ENCODE measurements at places on chromosomes 12 and 14.
A peak's percentile ranks its signal among the peaks of the same experiment; 100 is the strongest.

- peak; percentile 92 for DNase-seq
Measured at GRCh38 chr12:2893007-2893406, 2.3 kb downstream of the TULP3 start.

DNA sequence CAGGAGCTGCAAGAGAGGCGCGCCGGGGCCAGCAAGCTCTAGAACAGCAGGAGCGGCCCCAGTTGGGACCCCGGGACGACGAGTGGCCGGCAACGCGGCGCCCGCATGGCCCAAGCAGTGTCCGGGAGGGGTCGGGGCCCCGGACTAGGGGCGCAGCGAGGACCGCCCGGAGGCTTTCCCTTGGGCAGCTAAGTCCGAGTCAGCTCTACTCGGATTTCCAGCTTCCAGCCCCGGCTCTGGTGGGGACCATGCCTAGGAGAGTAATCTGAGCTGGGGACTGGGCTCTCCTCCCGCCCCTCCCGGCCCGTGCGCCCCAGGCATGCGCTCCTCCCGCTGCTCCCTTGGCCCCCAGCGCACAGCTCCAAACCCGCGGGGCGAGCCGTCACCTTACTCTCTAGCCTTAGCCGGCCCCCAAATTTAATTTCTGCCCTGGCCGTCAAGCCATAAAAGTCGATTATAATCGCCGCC lies 41.6 kb upstream of the CAPRIN2 start:
- peak; percentile 75 for DNase-seq

DNA sequence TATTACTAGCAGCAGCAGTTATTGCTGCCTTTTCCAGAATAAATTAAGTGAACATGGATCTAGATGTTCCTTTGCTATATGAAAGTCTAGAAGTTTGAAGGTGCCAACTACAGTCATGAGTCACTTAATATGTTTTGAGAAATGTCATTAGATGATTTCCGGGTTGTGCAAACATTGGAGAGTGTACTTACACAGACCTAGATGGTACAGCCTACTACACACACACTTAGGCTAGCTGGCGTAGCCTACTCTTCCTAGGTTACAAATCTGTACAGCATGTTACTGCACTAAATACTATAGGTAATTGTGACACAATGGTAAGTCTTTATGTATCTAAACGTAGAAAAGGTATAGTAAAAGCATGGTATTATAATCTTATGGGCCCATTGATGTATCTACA lies 368.1 kb downstream of the PDZRN4 start:
- DNase-seq: no peak

DNA sequence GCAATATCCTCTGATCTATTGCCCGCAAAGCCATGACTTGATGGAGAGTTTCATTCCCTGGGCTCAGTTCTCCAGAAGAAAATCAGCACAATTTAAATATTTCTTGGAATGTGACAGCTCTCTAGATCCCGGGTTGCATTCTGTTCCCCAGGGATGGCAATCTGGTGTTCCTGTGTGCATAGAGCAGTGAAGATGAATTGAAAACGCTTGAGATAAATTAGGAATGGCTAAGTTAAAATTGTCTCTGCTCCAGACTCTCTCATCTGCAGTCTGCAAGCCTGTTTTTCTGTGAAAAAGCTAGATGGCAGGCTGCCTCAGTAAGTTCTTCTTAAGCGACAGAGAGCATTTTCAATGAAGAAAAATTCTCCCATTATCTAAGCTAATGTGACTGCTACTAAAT lies 582.5 kb upstream of the MGAT4C start:
- no peak for DNase-seq

- no peak for DNase-seq
Measured at GRCh38 chr14:99270458-99271220, 1.4 kb downstream of the BCL11B start.

DNA sequence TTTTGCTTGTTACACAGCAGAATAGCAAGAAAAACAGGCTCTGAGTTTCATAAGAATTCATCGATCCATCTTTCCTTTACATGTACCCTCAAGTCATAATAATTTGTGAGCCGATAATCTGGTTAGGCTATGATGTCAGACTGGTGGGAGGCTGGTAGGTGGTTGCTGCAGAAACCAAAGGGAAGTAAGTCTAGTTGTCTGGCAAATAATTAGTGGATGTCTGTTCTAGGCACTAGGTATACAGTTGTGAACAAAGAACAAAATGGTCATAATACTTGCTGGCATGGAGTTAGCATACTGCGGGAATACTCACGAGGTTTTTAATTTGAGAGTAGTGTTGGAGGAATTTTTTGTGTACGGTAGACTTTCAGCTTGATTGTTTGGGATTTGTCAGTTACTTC lies 8.8 kb downstream of the SUSD6 start:
- DNase-seq: no peak

DNA sequence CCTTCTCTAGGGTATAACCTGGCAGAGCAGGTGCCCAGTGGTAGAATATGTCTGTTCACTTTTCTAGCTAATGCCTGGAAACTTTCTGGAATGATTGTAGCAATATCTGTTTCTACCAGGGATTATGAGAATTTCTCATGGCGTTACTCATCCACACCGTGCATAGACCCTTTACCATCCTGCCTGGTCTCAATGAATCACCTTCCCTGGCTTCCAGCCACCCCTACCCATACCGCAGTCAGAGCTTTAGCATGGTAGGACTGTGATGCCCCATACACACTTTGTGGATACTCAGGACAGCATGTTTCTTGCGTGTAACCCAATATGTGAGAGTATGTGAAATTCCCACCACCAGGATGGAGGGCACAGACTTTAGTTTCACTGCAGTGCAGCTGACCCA lies 45.4 kb downstream of the TUNAR start:
- no peak for DNase-seq

DNA sequence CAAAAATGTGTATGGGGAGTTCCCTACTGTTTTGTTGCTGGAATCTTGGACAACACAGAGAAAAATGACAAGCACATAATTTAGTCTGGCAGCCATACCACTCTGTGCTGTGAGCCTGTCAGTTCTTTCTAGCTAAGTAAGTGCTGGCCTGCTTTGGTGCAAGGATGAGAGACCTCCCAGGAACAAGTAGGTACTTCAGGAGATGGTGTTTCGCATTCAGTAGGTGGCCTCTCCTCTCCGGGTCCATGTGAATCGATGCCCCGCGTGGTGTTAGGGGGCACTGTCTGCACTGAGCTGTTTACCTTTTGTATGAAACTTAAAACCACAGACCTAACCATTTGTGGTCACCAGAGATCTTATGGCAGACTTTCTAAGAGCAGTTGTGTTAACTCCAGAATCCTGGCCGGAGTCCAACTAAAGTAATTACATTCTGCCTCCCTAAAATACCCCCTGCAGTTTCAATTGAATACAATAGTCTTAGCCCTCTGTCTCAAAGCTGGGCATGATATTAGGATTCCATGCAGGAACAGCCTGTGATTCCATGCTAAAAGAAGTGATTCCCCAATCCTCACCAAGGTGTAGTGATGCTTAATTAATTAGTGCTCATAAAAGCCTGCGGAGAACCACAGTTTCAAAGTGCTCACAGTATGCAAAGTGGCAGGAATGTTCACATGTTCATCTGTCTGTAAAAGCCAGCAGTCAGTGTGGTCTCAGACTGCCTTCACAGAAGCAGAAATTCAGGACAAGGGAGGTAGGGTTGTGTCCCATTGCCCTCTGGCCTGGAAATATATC lies 64.2 kb downstream of the LLPH start:
- DNase-seq: peak; percentile 75

DNA sequence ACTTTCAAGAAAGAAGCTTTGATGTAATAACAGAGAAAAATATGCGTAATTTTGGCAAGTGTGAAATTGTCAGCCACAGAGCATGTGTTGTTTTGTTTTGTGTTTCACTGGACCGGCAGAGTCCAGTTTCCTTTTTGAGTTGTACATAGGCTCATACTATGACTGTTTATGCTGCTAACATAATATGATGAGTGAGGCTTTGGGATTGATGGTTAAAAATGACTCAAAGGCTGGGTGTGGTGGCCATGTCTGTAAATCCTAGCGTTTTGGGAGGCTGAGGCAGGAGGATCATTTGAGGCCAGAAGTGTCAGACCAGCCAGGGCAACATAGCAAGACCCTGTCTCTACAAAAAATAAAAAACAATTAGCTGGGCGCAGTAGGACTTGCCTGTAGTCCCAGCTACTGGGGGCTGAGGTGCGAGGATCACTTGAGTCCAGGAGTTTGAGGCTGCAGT lies 487.9 kb downstream of the PCNX1 start:
- peak; percentile 36 for DNase-seq

DNA sequence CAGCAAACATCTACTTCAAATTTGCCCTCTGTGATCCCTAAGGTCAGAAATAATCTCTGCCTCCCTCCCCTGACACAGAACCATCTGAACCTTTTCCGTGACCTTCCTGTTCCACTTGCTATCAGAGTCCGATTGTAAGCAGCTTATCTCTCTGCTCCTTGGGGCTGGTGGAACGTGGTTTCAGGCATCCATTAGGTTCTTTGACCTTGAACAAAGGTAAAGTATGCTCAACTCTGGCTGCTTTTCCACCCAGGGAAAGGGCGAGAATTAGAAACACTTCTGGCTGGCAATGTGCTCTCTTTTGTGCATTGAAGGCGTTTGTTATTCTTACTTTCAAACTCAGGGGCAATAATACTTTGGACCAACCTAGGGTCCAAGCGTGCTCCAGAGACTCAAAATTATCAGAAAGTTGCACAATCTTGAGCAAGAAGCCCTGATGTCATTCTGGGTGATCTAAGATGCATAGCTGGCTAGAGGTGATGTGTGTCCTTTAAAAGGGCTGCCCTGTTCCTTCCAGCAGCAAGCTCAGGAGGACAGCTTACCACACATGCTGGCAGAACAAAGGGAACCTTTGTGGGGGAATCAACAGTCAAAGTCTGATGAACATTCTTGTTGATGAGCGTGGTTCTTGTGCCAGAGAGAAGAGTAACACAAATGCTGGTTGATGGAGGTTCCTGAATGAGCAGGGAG lies 29.8 kb downstream of the ADGRD1 start:
- no peak for DNase-seq

DNA sequence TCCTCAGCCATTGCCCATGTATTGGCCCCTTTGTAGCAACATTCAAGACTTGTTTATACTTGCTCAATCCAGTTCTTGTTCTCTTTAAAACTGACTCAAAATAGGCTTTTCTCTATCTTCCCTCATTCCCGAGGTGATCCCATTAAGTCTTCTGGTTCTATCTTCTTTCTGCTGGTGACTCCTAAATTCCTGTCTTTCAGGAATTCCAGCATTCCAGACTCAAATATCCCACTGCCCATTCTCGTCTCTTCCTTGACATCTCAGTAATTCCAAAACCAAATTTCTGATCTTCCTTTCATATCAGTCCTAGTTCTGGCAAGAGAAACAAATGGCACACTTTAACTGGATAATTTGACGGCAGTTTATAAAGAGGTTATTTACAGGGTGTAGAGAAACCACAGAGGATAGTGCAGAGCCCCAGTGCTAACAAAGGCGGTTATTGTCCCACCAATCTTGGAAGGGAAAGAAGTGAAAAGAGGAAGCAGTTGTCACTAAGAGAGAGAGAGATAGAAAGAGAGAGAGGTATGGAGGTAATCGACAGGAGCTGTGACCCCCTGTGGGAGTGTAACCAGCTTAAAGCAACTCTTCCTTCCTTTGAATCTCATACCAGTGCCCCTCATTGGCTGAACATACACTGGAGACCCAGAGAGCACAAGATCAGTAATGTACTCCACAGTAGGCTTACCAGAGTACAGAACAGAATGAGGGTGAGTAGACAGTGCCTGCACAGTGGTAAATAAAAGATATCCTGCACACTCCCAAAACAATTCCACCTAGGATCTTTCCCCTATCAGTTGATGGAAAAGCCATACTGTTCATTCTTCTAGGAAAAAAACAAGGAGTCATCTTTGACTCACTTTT lies 177.6 kb upstream of the LMNTD1 start:
- no peak for DNase-seq

GRCh38 chr14:101500061-101500460 lies 61.2 kb upstream of the DIO3 start:
- DNase-seq: no peak

GRCh38 chr12:4579305-4580102 lies 17.5 kb downstream of the DYRK4 start:
- DNase-seq: peak; percentile 24

DNA sequence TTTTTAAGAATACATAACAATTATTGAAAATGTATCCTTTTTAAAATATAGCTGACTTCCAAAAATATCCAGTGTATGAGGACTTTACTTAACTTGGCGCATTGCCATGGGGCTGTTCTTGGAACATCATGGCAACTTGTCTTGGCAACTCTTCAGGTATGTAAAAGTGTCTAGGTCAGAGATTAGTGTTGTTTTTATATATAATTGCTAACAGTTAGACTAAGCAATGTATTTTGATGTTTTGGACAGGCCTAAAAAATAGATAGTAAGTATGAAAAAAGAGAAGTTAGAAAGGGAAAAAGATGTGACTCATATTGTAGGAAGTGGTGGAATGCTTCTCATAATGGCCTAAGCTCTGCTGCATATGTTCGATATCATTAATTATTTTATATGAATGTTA lies 70.9 kb downstream of the MON2 start:
- DNase-seq: peak; percentile 84

- no peak for DNase-seq
Measured at GRCh38 chr14:64998455-64998931, 11.8 kb downstream of the FNTB start.

DNA sequence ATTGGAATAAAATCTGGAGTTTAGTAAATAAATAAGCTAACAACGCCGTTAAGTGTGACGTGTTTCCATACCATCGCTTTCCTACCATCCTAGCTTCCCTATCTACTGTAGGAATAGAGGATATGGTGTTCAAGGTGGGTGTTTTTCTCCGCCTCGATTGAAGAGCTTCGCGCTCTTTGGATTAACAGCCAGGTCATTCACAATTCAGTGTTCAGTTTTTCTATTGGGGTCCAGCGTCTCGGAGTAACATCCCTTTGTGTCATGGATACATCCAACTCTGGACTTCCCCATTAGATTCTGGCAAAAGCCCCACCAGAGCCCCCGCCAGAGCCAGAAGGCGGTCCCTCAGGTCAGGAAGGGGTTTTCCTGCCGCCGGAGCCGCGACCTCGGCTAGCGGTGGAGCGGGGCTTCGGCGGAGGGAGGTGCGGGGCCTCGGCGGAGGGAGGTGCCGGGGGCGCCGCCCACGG lies 1.2 kb upstream of the SRGAP1 start:
- DNase-seq: no peak

All from EH (cell line).